ENCODE measurements at places on chromosomes 5 and 9.

DNA sequence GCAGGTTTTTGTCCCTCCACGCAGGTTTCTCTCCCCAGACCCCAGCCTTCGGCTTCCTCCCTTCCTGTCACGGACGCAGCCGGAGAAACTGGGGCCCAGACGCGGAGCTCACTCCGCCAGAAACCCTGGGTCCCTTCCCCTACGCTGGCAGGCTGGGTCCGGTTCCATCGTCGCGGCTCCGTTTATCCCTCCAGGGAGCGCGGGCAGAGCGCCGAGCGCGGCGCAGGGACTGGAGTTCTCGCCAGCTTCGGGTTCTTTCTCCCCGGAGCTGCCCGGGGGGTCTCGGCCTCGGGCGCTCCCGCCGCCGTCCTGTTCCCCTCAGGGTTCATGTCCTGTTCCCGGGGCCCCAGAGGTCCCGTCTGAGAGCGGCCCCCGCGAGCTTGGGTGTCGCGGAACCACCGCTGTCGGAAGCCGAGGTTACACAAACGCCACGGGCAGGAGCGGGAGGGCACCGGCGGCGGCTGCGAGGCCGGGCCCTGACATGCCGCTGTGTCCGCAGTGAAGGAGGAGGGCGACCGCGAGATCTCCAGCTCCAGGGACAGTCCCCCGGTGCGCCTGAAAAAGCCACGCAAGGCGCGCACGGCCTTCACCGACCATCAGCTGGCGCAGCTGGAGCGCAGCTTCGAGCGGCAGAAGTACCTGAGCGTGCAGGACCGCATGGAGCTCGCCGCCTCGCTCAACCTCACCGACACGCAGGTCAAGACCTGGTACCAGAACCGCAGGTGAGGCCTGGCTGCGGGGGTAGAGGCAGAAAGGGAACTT, 4.6 kb downstream of the BARHL1 start:
- DNase-seq, result no peak

DNA sequence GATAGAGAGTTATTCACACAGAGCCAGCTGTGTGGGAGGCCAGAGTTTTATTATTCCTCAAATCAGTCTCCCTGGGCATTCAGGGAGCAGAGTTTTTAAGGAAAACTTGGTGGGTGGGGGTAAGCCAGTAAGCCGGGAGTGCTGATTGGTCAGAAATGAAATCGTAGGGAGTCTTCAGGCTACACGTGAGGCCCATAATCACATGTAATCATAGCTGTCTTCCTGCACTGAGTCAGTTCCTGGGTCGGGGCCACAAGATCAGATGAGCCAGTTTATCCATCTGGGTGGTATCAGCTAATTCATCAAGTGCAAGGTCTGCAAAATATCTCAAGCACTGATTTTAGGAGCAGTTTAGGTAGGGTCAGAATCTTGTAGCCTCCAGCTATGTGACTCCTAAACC, 10.8 kb upstream of the TTC39B start:
- DNase-seq, result no peak

- no peak for DNase-seq
Observed at GRCh38 chr9:119526698-119527097, 157.5 kb upstream of the BRINP1 start.

DNA sequence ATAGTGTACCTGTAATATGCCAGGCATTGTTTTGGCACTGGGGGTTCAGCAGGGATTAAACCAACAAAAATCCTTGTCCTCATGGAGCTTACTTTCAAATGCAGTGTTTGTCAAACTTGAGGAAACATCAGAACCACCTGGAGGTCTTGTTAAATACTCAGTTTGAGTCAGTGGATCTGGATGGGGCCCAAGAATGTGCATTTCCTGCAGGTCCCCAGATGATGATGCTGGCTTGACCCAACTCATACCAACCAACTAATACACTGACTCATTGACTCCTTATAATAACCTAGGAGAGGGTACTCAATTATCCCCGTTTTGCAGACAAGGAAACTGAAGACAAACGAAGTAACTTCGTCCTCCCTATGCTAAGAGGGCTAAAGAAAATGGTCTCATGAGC, 11.3 kb downstream of the WWC1 start:
- DNase-seq, result no peak

All from esophagus squamous epithelium (tissue), 5 donors.